Activated CD4-positive, alpha-beta T cell treated with anti-CD3 and anti-CD28 coated beads, Interleukin-2, amount 50 U/mL, for 48 hours (primary cell): ENCODE measurements at places on chromosomes 4 and X.

GRCh38 chr4:147769386-147769785, 37.5 kb downstream of the ARHGAP10 start:
- no peak for DNase-seq

DNA sequence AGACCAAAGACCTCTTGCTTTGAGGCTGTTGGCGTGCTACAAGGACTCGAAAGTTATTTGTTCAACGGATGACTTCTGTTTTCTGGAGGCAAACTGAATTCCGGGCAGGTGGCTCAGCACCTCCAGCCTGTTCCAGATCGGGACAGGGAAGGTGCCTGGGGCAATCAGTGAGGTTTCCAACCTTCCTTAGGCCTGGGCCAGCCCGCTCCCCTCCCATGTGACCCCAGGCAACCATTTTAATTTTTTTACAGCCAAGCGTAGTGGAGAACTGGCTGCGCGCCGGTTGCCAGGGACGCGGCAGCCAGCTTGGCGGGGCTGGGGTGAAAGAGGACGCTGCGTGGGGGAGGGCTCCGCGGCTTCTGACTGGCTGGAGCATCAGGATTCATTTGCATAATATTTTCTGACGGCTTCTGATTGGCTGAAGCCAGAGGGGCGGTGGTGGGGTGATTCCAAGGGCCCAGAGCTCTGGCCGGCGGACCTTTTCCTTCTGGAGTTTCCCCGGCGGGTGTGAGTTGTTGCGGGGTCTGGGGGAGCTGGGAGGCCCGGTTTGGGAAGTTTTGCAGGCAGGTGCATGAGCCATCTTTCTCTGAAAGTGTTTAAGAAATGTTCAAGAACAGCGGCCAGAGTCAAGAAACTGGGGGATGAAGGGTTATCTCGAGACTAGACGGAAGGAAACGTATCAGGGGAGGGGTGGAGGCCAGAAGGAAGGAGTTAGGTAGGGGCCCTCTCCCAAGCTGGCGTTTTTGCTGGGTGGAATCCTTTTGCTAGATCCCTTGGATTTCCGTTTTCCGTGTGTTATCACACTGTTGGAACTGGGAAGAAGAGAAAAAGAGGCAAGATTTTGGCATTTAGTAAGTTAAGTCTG, at the start of gene MID1IP1:
MID1IP1 (plus strand) TSS at position 479 of the 865 bp plus-strand sequence. CDS start 3,488 bp downstream, outside the sequence.
- DNase-seq, result peak; percentile 70

DNA sequence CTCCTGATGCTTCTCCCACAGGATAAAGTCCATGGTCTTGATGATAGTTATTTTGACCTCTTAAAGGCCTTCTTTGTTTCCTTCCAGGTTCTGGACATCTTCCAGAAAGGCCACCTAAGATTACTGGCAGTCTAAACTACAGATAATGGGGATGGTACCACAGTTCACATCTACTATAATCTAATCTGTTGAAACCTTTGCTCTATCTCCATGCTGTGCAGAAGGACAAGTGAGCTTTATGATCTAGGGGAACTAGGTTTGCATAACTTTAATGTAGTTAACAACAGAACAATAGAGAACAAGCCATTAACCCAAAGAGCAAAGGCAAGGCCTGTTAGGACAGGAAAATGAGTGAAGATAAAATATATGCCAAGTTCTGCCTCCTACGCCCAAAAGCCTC, 103.9 kb upstream of the KLHL13 start:
- DNase-seq, result no peak

DNA sequence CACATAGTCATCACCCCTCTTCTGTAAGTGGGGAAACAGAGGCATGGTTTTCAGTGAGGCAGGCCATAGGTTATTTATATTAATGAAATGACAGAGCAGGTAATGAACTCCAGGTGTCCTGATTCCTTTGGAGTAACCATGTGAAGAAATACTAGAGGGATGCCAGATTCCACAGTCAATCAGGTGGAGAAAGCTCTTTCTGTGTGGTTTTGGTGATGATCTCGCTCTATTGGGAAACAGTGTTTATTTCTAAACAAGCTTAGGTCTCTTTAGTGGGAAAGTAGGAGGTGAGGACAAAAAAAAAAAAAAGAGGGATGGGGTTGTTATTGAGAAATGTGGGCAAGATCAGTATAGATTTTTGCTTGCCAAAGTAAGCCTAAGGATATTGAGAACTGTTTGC, 12.2 kb downstream of the DOCK11 start:
- no peak for DNase-seq

GRCh38 chrX:134537179-134537955, 77.4 kb downstream of the HPRT1 start:
- DNase-seq, result no peak

DNA sequence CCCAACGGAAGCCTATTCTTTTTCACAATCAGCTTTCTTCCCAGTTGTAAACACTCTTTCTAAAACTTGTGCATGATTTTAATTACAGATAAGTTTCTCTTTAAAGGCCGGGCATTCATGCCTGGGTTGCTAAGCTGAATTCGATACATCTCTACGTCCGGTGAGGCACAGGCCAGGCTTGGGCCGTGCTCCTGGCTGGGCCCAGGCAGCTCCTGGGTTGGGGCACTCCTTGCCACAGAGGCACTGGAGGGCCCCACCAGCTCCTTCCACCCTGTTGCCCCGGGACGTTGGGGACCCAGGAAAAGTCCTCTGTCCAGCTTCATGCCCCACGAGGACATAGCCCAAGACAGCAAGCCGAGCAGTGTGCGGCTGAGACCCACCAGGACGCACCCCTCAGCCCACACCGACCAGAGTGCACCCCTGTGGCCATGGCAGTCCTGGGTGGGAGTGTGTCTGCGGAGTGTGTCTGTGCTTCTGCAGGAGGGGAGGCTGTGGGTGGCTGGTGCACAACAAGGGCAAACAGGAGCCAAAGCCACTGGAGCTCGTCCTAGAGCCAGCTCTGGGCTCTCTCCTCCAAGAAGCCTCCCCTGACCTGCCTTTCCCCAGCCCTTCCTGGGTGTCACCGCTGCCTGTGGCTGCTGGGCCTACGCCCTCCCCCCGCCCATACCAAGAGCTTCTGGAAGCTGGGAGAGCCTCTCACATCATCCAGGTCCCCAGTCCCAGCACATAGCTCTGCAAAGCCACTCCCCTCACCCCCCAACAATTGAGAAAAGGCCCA, 128.0 kb upstream of the NKX1-1 start:
- no peak for DNase-seq

DNA sequence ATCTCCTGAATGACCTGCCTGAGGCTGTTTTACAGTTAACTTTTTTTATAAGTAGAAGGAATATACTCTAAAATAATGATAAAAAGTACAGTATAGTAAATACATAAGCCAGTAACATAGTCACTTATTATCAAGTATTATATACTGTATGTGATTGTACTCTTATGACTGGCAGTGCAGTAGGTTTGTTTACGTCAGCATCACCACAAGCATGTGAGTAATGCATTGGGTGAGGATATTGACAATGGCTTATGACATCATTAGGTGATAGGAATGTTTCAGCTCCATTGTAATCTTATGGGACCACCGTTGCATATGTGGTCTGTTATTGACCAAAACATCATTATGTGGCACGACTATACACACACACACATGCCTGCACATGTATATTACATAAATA, 20.5 kb downstream of the NUDT9 start:
- no peak for DNase-seq

GRCh38 chr4:16725252-16725651, 173.2 kb downstream of the LDB2 start:
- no peak for DNase-seq

- no peak for DNase-seq
Measured at GRCh38 chrX:18468599-18468998, 43.2 kb downstream of the CDKL5 start.

- no peak for DNase-seq
Measured at GRCh38 chr4:2365054-2365912, 53.2 kb downstream of the ZFYVE28 start.

DNA sequence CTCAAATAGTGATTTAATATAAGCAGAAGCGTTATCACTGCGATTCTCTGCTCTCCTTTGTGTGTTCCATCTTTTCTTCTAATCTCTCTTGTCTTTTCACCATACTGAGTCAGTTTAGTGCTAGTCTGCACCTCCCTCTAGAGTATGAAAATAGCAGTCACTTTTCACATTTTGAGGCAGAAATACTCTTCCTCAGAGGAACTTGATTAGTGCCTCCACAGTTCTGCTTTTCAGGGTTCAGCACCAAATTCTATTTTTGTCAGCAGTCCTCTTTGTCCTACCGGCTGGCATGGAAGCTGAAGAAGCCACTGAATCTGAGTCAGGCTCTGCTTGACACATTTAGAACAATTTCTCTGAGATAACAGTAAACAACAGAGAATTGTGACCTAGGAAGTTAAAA, 49.7 kb upstream of the ANKRD17 start:
- no peak for DNase-seq

DNA sequence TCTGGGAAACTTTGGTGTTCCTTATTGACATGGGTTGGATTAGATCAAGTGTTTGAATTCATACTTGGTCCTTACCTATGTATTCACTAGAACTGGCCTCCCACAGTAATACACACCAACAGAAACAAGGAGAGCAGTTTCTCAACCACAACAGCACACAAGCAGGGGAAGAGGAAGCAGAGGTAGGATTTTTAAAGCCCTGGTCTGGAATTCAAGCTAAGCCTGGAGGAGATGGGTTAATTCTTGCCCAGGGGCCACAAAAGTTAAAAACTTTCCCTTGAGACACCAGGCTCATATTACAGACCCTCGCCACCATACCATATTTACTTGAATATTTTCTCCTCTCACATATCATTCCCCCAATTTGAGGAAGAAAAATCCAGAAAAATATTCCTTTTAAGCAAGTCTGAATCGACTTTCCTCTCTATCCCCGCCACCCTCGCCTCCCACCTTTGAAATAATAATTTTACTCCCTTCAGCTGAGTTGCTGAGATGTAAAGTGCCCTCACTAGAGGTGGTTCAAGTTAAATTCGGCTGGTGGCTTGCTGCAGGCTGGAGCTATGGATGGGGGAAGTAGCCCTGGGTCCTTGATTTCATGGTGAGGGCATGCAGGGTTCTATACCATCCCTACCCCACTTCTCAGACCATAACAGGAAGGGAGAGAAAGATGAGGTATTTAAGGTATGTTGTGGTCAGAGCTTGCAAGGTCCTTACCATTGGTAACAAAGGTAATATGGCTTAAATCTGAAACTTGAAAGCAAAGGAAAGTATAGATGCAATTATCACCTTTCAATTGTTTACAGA, 440.2 kb downstream of the INPP4B start:
- no peak for DNase-seq
